Upper lobe of right lung (tissue), 1 donor: ENCODE measurements at places on chromosomes 5 and 9. TPM values are rescaled to one million over a fixed set of nuclear protein-coding genes. Genes with fewer than 3 reads are reported as not detected.

DNA sequence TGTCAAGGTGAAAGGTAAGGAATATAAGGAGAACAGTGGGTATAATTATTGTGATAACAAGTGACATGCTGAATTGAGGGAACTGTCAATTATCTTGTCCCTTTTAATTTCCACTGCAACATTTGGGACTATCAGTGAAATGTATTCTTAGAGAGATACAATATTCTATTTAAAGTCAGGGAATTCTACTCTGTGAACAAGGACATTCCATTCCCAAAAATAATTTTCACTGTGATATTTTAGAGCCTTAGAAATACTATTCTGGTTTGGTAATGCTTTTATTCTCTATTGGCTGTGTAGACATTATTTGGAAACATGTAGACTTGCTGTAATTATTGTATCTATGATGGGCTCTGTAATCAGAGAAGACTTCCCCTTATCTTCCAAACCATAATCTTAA, 248.0 kb upstream of the PCSK5 start:
- DNase-seq, result no peak

DNA sequence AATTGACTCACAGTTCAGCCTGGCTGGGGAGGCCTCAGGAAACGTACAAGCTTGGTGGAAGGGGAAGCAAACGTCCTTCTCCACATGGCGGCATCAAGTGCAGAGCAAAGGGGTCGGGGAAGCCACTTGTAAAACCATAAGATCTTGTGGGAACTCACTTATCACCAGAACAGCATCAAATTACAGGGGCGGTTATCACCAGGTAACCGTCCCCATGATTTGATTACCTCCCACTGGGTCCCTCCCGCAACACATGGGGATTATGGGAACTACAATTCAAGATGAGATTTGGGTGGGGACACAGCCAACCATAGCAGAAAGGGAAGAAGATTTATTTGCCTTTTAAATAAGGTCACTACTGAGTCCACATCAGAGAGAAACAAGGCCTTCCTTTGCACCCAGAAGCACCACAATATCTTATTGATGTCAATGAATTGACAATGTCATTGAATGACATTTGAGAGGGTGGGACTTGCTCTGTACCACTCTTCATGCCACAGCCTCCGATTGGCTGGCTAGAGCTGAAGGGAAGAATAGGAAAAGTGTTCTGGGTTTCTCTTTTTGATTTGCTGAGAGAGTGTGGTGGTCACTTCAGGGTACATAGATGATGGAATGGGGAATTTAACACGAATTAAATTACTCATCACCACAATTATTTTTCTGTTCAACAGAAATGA, 11.0 kb downstream of the SKP2 start:
- no peak for DNase-seq

The SAXO1 gene
- total RNA-seq, result 0.12 TPM

DNA sequence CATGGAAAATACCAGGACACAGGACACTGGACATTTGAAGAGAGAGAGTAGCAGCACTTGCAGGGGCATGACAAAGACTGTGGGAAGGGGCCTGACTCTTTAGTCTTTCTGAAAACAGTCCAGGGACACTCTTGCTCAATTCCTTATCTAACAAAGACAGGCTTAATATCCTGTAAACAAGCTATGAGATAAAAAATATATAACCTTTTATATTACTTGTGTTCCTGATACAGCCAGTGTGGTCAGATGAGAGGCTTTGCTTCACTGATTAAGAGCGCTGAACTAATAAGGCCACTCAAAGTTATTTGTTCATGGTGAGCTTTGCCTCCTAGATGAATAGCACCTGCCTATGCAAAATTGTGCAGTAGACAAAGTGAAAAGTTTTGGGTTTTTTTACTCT, 518.7 kb downstream of the LRRC70 start:
- no peak for DNase-seq

DNA sequence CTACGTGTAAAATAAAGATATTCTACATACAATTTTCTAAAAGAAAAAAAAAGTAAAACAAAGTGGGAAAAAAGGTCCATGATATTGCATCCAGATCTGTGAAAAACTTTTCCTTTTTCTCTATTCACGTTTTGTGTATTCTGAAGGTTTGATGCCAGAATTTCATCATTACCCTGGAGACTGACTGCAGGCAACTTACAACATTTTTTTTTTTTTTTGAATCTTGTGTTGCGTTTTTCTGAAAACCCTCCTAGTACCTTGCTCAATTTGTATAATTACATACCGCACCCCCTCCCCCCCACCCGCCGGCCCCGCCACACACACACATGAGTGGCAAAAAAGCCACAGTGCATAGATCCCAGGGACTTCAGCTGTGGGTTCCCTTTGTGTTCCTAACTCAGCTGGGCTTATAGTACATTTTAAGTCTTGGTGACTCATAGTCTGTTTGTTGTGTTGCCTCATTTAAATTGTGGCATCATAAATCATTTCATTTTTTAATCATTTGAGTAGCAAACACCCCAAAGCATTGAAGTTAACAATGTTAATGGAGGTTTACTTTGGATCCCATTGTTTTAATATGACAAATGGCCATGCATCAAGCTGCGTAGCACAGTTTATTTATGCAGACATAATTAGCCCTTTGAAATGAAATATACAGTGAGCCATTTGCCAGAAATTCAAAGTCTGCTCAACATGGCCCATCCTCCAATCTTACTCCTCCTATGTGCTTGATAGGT, 36.0 kb downstream of the PRDM6 start:
- no peak for DNase-seq

GRCh38 chr5:101206534-101206933, 303.5 kb upstream of the ST8SIA4 start:
- no peak for DNase-seq

DNA sequence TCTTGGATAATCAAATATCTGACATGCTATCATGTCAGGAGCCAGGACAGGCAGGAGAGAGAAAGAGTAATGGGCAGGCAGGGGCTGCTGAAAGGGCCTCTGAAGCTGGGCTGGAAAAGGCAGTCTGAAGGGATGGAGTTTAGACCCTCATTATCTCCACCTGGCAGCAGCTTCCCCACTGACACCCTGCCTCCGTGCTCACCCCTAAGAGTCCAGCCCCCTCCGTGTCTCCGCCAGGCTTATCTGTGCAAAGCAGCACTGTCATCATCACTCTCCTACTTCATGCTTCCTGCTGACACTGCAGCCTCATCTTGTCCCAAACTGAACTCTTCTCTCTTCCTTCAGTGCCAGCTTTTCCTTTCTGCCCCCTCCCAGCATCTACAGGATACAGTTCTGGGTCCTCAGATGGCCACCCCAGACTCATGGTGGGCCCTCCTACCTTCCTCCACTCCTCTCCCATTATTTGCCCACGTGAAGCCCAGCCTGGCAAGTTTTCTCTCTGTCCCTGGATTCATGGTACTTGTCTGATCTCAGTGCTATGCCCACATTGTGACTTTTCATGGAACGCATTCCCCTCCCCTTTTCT, 70.9 kb upstream of the KLF9 start:
- no peak for DNase-seq

GRCh38 chr9:99244344-99245260, 22.5 kb downstream of the SEC61B start:
- no peak for DNase-seq

- DNase-seq, result no peak
Measured at GRCh38 chr9:124248960-124249359, 8.8 kb upstream of the NEK6 start.

The GABRB2 gene
- total RNA-seq, result 1.6 TPM

The CCDC192 gene
- total RNA-seq, result not detected

GRCh38 chr5:86709157-86709881, 91.6 kb downstream of the COX7C start:
- DNase-seq, result no peak

DNA sequence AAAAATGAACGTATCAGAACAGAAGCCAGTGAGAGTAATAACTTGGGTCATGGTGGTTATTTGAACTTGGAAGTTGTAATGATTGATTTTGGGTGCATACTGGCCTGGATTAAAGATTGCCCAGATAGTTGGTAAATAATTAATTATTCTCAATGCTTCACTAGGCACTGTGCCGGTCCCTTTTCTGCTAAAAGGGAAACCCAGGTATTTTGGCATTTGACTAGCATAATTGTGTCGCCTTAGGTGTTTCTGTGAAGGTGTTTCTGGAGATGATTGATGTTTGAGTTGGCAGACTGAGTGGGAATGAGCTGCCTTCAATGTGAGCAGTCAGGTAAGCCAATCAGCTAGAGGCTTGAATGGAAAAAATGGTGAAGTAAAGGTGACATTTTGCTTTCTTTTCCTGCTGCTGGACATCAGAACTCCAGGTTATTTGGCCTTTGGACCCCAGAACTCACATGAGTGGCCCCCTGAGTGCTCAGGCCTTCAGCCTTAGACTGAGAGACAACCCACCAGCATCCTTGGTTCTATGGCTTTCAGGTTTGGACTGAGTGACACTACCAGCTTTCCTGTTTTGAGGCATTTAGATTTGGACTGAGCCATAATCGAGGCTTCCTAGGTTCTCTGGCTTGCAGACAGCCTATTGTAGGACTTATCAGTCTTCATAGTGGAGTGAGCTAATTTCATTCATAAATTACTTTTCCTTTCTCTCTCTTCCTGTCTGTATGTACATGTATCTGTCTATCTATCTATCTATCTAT, 120.7 kb upstream of the PAPPA start:
- no peak for DNase-seq

DNA sequence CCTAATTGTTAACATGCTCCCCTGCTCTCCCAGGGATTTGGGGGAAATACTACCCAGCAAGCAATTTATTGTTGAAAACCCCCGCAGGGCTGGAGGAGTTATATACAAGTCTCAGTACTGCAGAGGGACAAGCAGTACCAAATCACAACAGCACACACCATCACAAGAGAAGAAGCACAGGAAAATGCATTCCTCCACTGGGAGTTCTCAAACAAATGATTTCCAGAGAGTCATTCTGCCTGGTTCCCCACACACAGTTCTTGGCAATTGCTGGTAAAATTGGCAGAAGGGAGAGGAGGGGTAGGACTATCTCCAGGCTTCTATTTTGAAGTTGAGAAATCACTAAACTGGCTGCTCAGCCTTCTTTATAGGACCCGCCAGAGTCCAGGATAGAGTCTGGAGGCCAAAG, 16.8 kb downstream of the SIL1 start:
- no peak for DNase-seq

DNA sequence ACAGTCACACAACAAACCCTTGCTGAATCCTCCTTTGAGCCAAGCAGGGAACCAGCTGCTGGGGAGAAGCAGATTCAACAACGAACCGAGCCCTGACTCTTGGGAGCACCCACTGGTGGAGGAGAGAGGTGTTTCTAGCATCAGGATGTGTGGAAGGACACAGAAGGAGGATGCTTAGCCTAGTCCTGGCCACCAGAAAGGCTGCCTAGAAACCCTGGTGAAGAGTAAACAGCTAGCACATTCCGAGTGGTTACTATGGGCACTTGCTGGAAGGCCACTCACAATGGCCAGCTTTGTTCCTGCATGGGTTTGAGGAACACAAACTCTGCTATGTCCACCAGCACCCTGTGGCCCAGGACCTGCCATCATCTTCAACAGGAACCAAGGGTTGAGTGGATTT, 1.8 kb downstream of the TIFAB start:
- DNase-seq, result no peak

DNA sequence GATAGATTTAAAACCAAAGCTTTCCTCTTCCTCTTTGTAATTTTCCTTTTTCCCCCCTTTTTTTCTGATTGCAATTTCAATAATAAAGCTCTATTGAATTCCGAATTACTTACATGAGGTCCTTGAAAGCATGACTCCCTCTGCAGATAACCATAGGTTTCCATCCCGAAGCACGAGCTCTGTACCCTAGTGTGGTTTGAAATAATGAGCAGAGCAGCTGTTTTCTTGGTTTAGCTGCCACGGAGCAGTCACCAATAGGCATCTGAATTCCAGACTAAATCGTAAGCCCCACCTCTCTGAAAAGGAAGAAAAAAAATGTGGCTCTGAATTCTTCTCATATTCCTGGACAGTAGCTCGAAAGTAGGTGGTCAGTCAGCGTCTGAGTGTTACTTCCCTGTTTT, 18.5 kb upstream of the GNE start:
- no peak for DNase-seq

DNA sequence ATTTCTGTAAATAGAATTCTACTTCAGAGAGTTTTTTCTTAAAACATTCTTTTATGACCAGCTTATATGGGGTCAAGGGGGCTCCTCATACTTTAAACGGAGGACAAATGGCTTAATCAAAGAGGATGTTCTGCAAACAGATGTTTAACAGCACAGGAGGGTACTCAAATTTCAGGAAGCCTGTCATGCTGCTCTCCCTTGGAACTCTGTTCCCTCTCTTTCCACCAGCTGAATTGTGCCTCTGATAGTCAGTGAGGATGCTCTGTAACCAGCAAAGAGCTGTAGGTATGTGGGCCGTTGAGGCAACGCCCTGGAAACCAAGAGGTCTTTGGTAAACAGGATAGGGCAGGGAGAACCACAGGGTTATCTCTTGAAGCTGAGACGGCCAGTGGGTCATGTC, 161.1 kb downstream of the C5orf15 start:
- DNase-seq, result no peak

- peak; percentile 70 for DNase-seq
Measured at GRCh38 chr9:89844535-89844934, 239.7 kb downstream of the GADD45G start.

GRCh38 chr5:180323941-180324600, 29.1 kb downstream of the GFPT2 start:
- no peak for DNase-seq

The CER1 gene
- not detected for total RNA-seq

The TSSK1B gene
- not detected for total RNA-seq

DNA sequence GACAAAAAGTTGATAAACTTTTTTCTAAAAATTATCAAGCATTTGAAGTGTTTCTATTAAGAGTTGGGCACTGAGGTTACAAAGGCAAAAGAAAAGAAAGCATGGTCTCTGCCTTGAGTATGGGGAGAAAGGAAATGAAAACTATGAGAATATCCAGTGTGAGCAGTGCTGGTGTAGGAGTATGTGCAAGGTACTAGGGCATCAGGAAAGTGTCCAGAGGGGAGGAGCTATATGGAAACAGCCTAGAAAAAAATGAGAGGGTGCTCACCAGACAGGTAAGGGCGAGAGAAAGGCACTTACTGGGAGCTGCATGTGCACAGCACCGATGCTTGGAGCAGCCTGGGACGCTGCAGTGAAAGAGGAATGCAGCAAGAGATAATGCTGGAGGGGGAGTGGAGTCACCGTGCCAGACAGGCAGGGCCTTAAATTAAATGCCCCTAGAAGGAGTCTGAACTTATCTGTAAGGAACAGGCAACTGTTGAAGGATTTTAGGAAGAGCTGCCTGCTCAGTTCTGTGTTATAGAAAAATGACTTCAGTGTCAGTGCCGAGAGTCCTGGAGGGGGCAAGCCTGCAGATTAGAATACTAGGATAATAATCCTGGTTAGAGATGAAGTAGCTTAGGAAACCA, 14.0 kb downstream of the MCC start:
- no peak for DNase-seq
